ENCODE measurements at places on chromosomes 3 and 15.

GRCh38 chr15:64938192-64938591 is 26.5 kb downstream of the ANKDD1A start:
- no peak for DNase-seq

GRCh38 chr3:149493315-149494021 is 19.0 kb downstream of the TM4SF4 start:
- no peak for DNase-seq

DNA sequence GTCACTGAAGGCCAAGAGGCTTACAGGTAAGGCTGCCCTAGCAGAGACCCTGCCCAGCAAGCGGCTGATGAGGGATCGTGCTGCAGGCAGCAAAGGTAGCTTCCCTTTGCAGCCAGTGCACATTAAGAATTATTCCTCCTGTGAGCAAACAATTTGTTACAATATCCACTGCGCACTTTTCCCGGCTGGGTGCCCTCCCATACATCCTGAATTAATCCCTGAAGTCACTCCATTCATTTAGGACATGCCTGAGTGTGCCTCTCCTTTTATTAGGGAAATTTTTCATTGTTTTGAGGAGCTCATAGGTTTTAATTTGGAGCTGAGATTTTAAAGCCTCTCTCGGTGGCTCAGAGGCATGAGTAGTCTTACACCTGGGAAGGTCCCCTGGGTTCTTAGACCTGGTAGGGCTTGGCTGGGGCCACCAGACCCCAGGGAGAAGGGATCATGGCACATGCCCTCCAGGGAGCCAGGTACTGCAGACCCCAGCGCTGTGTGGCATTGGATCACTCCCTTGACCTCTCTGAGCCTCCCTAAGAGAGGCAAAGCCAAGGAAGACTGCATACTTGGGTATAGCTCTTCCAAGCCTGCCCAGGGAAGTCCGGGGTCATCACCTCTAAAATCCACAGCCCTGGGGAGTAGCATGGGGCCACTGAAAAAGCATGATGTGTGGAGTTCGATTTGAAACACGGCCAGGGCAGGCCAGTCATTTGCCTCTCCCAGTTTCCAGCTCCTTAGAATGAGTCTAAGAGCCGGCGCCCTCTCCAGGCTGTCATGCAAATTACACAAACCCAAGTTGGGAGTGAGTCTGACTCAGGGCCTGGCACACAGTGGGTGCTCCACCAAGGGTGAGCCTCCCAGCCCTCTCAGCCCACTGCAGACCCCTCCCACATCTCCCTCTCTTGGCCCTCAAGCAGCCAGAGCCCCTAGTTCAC is 151.9 kb upstream of the LINGO1 start:
- DNase-seq, result no peak

DNA sequence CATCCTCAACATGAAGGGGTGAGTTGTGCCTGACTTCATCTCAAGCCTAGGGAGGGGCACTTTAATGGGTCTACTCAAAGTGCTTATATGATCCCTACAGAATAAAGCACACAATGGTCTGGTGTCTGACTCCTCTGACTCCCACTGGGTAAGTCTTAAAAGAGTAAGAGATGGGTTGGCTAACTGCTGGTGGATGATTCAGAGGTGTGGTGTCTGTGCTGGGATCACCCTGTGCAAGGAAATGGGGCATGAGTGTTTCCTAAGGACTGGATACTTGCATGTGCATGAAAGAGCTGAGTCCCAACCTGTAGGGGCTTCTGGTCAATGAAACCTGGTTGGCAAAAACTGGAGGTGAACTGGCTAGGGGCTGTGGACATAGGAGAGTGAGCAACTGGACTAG is 158.8 kb downstream of the IL20RB start:
- DNase-seq, result no peak

GRCh38 chr3:149585401-149585726 is 72.5 kb downstream of the WWTR1 start:
- no peak for DNase-seq

DNA sequence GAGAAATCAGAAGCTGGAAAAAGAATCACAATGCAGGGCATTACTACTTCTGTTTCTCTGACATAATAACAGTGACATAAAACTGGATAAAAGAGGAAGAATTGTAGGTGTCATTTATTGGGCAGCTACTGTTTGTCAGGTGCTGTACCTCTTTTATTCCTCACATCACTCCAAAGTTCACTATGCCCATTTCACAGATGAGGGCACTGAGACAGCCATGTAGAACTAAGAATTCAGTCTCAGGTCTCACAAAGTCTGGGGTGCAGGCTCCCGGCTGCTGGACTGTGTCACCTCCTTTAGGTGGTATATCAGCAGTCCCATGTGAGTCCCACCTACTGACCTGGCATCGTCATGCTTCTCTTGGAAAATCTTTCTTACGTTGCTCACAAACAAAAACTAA is 20.8 kb downstream of the TMEM212 start:
- DNase-seq, result no peak

DNA sequence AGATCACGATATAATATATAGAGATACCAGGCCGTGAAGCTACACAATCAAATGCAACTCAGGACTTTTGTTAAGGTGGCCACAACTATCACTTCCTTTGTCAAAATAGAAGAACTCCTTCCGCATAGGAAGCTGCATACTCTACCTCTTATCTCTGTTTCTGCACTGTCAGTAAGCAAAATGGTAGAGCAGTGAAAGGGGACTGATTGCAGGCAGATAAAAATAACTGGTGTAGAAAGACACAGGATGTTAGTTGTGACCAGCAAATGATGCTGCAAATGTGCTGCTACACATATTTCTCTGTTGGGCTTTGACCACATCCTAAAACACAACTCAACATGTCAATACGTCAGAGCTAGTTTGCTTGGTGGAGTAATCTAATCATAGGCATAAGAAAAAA is 16.3 kb upstream of the TRAT1 start:
- no peak for DNase-seq

- no peak for DNase-seq
Observed at GRCh38 chr3:138124706-138125355, 7.4 kb downstream of the A4GNT start.

- no peak for DNase-seq
Observed at GRCh38 chr15:97840501-97840900, 120.0 kb upstream of the ARRDC4 start.

- DNase-seq, result no peak
Observed at GRCh38 chr3:62372621-62373041, 719 bp downstream of the FEZF2 start.

GRCh38 chr3:43758592-43759225 is 68.0 kb downstream of the ABHD5 start:
- DNase-seq, result no peak

GRCh38 chr3:121979734-121980449 is 42.2 kb downstream of the ILDR1 start:
- DNase-seq, result no peak

DNA sequence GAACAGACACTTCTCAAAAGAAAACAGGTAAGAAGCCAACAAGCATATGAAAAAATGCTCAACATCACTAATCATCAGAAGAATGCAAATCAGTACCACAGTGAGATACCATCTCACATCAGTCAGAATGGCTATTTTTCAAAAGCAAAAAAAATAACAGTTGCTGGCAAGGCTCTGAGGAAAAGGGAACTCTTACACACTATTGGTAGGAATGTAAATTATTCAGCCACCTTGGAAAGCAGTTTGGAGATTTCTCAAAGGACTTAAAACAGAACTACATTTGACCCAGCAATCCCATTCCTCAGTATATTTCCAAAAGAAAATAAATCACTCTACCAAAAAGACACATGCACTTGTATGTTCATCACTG is 95.6 kb downstream of the APBA2 start:
- no peak for DNase-seq

DNA sequence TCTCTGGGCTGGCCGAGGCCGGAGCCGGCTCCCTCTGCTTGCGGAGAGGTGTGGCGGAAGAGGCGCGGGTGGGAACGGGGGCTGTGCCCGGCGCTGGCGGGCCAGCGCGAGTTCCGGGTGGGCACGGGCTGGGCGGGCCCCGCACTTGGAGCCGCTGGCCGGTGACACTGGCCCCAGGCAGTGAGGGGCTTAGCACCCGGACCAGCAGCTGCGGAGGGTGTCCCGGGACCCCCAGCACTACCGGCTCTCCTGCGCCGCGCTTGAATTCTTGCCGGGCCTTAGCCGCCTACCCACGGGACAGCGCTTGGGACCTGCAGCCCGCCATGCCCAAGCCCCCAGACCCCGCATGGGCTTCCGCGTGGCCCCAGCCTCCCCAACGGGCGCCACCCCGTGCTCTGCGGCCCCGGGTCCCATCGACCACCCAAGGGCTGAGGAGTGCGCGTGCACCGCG is 736.3 kb upstream of the ARRDC4 start:
- DNase-seq, result no peak

- no peak for DNase-seq
Observed at GRCh38 chr3:48399387-48400172, 27.6 kb downstream of the FBXW12 start.

GRCh38 chr3:43366481-43366880 is 80.1 kb downstream of the SNRK start:
- no peak for DNase-seq

DNA sequence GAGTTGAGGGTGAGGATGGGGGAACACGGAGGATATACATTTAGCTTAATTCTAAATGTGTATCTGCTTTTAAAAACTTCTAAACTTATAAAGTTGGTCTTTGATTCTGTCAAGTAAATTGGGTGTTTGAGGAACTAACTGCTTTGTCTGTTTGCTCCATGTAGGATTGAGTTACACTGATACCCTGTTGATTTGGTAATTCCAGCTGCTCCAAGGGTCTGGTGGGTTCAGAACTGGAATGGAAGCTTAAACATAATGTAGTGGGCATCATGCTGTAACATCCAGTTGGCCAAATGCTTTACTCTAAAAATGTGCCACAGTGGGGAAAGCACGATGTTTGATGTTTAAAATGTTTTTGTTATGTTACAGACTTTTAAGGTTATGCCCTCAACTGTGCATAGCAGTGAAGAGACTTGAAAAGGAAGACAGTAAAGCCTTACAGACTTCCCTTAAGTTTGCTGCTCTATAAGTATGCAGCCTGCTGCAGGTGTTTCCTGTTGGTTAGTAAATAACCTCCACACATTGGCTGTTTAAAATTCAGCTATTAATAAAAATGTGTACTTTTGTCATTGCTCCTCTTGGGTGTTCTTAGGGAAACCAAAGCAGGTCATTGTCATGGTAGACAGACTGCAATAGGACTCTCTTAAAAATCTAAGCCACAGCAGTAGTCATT is 5.9 kb upstream of the EDEM1 start:
- DNase-seq, result no peak

DNA sequence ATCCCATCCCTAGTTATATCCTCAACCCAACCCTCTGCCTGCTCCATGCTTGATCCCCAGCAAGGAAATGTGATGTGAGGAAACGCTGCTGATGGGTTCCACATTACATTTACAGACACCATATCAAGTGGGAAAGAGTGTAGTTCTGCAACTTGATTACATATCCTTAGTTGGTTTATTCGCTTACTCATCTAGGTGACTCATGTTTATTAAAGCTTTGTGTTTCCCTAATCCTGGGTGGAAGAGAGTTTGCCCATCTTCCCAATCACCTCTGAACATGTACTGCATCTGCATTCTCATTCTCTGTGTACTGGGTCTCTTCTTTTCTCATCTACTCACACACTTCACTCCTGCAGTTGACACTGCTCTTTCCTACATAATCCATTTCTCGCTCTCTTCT is 91.7 kb upstream of the PDZRN3 start:
- no peak for DNase-seq

GRCh38 chr15:96974761-96975160 is 644.3 kb downstream of the NR2F2 start:
- no peak for DNase-seq

DNA sequence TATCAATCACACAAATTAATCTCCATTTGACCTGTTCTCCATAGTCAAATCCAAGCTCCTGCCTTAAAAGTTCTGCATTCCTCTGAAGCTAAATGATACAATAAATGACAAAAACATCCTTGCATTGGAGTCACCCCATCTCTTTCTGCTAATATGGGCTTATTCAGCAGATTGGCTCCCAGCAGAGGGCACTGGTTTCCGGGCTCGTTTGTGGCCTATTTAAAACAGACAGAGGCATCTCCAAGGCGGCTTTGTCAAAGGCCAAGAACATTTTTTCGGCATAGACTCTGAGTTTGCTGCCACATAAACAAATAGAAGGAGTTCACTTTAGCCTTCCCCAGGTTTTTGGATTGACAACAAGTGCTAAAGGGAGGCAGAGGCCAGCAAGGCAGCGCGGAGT is 204.4 kb upstream of the RASGRP1 start:
- no peak for DNase-seq

DNA sequence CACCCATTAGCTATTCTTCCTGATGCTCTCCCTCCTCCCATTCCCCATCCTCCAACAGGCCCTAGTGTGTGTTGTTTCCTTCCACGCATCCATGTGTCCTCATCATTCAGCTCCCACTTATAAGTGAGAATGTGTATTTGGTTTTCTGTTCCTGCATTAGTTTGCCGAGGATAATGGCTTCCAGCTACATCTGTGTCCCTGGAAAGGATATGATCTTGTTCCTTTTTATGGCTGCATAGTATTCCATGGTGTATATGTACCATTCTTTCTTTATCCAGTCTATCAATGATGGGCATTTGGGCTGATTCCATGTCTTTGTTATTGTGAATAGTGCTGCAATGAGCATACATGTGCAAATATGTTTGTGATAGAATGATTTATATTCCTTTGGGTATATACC is 56.3 kb downstream of the CFAP20DC start:
- no peak for DNase-seq

GRCh38 chr3:142650001-142650693 is 54.0 kb downstream of the PLS1 start:
- no peak for DNase-seq

DNA sequence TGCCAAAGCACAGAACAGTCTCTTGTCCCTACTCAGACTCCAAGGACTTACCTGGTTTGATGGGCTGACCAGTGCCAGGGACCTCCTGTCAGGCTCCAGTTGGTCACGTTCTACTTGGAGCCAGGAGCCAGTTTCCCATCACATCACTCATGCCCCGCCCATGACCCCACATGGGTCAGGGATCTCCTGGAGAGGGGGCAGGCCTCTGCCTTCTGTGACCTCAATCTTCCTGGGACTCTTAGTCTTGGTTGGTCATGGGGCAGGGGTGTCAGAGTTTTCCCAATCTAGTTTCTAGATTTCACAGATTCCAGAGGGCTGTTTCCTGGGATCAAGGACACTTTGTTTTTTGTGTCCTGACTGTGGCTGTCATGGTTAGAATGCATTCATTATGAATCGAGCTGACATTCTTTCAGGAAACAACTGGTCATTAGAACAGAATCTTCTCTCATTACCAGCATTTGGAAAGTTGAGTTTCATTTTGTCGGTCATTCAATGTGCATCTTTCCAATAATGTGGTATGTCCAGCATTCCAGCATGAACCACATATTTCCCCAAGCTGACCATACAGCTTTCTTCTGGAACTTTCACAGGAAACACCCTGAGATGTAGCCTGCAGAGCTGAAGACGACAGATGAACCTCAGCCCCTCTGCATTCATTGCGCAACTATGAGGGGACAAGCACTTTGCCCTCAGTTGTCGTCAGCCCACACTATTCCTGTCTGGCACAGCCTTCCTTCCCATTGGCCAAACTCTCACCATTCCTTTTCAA is 19.8 kb downstream of the CYP19A1 start:
- DNase-seq, result no peak

GRCh38 chr3:38354588-38355330 is 8.2 kb downstream of the XYLB start:
- DNase-seq, result no peak

- no peak for DNase-seq
Observed at GRCh38 chr3:160678292-160678842, 1.4 kb downstream of the ARL14 start.

GRCh38 chr3:175664911-175665310 is 805.8 kb downstream of the NAALADL2 start:
- no peak for DNase-seq

GRCh38 chr3:35931867-35932266 is 292.5 kb downstream of the ARPP21 start:
- DNase-seq, result no peak

GRCh38 chr3:99373846-99374210 is 264.6 kb upstream of the COL8A1 start:
- no peak for DNase-seq
